Right atrium auricular region (tissue), 2 donors: ENCODE measurements at places on chromosomes 5 and 9. TPM values are rescaled to one million over a fixed set of nuclear protein-coding genes. Genes with fewer than 3 reads are reported as not detected.
A peak's percentile ranks its signal among the peaks of the same experiment; 100 is the strongest.

SETX gene
- 32.3 TPM for total RNA-seq

RAB14 gene
- total RNA-seq: 27.8 TPM

PCDHGA1 gene
- 1.4 TPM for total RNA-seq

- no peak for DNase-seq
Measured at GRCh38 chr5:4225741-4226140, 630.1 kb downstream of the IRX1 start.

DNA sequence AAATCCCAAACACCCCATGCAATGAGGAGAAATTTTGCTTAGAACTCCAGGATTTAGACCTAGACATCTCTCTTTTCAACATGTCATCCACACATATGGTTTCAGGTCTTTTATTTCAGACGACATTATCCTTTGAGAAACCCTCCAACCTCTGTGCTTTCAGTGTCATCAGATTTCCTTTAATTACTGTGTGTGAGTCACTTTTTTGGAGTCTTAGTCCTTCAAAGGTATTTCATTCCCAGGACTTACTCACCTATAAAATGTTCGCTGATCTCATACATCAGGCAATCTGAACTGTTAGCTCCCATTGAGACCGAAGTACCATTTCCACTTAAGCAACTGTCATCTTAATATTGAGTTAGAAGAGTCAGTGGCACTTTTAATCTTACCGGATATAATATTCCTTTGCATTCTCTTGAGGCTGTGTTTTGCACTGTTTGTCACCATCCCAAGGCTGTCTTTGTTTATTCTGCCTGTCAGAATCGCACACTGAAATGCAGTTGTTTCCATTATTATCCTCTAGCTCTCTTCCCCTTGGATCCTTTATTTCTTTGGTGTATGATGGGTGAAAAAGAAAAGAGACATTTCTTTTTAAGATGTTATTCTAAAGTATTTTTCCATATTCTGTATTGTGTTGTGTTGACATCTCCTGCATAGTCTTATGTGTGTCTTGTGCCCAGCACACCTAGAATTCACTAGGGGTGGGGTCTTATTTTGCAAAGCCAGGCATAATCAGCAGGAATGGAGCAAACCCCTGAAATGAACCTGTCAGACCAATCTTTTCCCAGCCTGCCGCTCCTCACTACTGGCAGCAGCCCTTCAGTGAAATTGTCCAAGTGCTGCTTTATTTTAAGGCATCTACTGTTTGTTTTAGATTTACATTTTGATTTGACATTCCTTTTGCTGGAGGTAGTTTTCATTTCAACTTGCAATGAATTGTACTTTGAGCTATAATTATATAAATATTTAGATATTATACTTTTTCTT lies 155.4 kb downstream of the PAM start:
- no peak for DNase-seq

GRCh38 chr5:134937526-134937925 lies 30.2 kb upstream of the CATSPER3 start:
- DNase-seq: no peak

DNA sequence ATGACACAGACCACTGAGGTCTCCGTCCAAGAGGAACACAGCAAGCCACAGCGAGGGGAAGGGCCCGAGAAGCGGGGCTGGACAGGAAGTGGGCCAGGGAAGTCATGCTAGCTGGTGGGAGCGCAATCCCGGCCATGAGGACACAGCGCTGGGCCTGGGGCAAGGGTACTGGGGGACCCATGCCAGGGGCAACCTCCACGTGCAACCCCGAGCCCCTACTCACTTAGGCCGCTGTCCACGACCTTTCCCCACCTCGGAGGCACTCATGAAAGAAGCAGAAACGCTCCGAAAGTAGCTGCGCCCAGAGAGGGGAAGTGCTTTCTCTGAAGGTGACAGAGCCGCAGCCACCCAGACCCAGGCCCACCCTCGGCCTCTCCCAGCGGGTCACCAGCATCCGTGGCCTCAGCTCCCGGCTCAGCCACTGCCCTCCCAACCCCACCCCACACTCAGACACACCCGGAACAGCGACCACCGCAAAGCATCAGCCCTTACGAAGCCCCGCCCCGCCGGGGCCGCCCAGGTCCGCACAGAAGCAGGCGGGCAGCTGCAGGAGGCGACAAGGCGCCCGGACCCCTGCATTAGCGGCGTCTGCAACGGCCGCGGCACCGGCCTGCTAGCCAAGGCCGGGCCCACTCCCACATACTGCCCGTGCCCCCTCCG lies 782 bp downstream of the BICD2 start:
- no peak for DNase-seq

- DNase-seq: no peak
Measured at GRCh38 chr5:138350563-138350890, 2.0 kb upstream of the KDM3B start.

DNA sequence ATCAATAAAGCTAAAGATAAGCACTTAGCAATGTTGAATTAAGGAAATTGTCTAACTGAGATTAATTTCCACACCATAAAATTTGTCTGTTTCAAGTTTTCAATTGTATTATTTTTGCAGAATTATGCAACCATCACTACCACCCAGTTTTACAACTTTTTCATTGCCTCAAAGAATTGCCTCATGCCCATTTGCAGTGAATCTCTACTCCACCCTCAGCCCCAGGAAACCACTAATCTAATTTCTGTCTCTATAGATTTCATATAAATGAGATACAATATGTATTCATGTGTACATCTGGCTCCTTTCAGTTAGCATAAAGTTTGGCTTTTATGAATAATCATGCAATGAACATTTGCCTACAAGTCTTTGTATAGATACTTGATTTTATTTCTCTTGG lies 72.9 kb downstream of the PTCD2 start:
- DNase-seq: no peak

GRCh38 chr9:121735793-121736770 lies 84.6 kb downstream of the DAB2IP start:
- peak; percentile 74 for DNase-seq

- DNase-seq: no peak
Measured at GRCh38 chr9:79501546-79501945, 70.2 kb upstream of the TLE4 start.

DNA sequence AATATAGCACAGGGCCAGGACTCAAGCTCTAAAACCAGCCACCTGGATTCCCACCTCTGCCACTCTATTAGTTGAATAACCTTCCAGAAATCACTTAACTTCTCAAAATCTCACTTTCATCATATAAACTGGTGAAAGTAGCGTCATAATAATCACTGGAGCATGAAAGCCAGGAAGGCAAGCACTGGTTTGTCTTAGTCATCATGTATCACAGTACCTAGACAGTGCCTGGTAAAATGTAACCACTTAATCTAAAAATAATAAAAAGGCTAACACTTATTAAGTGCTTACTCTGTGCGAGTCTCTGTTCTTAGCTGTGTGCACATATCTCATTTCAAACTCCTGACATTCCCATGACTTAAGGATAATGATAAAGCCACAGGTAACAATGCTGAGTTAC lies 109.4 kb downstream of the ASTN2 start:
- no peak for DNase-seq

- no peak for DNase-seq
Measured at GRCh38 chr5:1209489-1209852, 8.1 kb downstream of the SLC6A19 start.

DNA sequence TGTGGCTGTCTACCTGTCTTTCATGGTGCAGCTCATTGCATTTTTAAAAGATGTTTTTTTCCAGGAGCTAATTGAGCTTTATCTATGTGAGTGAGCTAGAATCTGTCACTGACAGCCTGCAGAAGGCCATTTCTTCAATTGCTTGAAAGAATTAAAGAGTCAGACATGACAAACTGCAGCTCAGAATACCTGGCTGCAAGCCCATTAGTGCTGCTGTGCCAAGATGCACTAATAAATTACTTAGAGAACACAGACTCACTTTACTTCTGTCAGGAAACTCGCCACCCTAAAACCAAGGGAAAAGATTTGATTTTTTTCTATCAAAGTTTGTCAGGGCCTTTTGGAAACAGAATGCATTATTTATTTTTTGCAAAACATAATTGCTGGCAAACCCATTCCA lies 368.3 kb downstream of the CAAP1 start:
- no peak for DNase-seq

GRCh38 chr9:32424616-32425015 lies 40.2 kb downstream of the ACO1 start:
- DNase-seq: no peak

GRCh38 chr9:95085036-95085770 lies 232.3 kb downstream of the FANCC start:
- DNase-seq: no peak

GRCh38 chr9:23551311-23551721 lies 274.7 kb downstream of the ELAVL2 start:
- DNase-seq: no peak

DNA sequence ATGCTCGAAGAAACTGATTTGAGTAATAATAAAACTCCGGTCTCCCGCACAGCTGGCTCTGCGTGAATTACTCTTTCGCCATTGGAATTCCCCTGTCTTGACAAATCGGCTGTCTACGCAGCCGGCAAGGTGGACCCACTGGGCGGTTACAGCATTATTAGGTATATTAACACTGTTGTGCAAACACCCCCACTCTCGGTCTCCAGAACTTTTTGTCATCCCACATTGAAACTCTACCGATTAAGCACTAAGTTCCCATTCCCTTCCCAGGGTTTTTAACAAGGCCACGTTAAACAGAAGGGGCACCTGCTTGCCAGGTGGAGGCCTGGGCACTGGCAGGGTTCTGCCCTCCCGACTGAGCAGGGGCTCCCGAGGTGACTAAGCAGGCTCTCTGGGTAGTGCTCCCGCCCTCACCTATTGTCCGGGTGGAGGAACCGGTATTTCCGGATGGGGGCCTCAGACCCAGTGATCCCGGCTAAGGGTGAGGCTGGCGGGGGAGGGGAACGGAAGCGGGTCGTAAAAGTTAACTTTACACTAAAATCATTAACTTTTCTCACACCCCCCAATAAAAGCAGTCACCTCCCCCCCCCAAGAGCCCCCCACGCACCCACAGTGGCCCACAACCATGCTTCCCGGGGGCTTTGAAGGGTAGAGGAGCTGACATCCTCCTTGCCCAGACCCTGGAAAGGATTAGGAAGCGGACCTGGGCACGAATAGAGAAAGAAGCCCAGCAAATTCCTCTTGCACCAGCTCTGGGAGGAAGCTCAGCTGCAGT lies 53.5 kb upstream of the TJP2 start:
- DNase-seq: no peak

DNA sequence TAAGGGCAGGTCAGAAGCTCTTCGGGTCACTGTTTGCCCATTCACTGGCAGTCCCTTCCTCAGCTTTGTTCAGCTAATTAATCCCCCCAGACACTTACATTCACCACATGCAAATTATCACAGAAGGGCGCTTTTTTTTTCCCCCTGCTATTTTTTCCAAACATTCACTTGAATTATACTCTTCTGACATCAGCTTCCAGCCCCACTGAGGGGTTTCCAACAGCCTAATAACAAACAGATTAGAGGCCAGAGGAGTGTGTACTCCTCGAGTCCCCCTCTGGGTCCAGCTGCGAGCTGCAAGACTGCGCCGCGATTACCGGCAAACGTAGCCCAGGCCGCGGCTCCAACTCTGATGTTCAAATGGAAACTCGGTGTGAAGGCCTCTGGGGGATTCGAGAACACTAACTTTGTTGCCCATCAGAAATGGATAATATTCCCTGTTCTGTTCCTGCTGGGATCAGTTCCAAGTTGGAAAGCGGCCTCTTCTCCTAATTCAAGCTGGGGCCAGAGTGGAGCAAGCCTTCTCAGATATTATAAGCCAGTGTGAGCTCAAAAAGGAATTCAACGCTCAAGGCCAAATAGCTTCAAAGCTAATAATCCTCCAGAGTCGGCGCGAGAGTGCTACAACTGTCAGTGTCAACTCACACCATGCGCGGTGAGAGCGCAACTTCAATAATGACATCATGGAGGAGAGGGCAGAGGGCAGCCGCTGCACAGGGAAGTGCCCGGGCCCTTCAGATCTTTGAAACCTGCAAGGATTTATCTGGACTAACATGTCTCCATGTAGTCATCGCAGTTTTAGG lies 560.8 kb downstream of the BNC2 start:
- peak; percentile 79 for DNase-seq

- no peak for DNase-seq
Measured at GRCh38 chr5:119410448-119411159, 41.7 kb upstream of the HSD17B4 start.

DNA sequence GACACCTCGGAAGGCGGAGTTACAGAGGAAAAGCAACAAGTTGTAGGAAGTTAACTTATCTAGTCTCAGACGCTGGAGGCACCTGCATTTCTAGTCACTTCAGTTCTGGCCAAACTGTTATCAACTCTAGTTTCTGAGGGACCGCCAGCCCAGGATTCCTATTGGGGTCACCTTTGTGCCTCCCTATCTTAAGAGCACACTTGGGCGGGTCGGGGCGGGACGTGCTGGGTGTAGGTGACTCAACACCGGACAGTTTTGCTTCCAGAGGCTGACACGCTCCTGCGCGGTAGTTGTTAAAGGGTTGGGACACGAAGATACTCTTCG lies 679 bp upstream of the KDM4C start:
- no peak for DNase-seq

GRCh38 chr5:154642499-154643245 lies 112.5 kb upstream of the LARP1 start:
- DNase-seq: no peak

GRCh38 chr9:83355024-83355444 lies 183.2 kb downstream of the FRMD3 start:
- no peak for DNase-seq

DNA sequence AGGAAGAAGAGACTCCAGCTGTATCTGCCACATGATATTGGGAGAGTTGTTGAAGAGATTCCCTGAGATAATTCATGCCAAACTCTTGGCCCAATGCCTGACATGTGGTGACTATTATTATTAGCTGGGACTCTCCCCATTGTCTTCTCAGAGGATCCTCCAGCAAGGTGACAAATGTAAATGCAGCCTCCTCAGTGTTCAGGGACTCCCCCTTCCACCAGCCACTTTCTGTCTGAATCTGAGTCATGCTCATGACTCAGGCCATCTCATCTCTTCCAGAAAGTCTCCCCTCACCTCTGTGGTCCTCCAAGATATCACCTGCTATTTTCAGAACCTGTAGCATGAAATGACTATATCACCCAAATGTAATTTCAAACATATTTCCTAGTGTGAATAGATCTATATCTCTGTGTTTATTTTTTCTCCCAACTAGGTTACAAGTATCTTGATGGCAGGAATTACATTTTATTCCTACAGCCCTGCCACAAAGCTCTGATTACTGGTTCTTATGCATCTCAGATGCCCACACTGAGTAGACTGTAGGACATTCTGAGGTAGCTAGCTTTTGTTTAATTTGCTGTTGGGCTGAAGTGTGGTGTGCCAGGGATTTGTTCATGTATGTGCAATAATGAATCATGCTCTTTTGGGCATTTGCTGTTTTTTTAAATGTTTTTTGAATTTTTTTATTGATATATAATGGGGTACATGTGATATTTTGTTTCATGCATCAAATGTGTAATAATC lies 126.6 kb upstream of the IL12B start:
- no peak for DNase-seq

DNA sequence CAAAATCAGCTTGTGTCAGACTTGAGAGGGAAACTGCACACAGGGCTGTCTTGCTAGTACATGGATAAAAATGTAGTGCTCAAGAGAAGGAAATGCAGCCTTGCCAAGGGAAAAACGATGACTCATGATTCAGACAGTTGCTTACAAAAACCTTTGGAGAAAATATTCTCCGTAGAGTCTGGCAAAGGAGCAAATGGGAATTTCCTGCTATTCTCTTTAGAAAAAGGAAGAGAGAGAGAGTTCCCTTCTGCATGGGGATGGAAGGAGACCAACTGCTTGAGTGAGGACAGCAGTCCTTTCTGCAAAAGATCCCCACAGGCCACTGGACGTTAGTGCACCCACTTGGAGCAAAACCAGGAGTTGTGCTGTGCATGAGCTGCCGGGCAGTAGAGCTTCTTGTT lies 7.6 kb downstream of the IFNB1 start:
- DNase-seq: peak; percentile 68
